SK-MEL-5 (cell line): ENCODE measurements at places on chromosomes 5 and 9. TPM values are rescaled to one million over a fixed set of nuclear protein-coding genes. Genes with fewer than 3 reads are reported as not detected.
A peak's percentile ranks its signal among the peaks of the same experiment; 100 is the strongest.

DNA sequence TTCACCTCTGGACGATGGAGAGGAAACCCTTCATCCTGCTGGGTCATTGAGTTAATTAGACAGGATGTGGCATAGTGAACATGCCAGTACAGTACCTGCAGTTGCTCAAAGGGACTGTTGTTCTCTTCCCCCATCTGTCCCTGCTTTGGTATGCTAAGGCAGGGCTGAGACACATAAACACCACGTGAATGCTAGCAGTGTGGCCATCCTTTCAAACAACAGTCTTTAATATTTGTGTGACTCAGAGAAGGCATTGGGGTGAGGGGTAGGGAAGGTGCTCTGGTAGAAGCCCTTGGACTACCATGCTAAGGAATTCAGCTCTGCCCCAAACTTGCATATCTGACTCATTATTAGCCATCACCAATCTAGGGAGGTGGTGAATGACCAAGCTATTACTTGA lies 180.2 kb upstream of the ZNF618 start:
- DNase-seq, result peak; percentile 52

FIBCD1 gene
- total RNA-seq, result 0.26 and 0.67 TPM in 2 replicates

DNA sequence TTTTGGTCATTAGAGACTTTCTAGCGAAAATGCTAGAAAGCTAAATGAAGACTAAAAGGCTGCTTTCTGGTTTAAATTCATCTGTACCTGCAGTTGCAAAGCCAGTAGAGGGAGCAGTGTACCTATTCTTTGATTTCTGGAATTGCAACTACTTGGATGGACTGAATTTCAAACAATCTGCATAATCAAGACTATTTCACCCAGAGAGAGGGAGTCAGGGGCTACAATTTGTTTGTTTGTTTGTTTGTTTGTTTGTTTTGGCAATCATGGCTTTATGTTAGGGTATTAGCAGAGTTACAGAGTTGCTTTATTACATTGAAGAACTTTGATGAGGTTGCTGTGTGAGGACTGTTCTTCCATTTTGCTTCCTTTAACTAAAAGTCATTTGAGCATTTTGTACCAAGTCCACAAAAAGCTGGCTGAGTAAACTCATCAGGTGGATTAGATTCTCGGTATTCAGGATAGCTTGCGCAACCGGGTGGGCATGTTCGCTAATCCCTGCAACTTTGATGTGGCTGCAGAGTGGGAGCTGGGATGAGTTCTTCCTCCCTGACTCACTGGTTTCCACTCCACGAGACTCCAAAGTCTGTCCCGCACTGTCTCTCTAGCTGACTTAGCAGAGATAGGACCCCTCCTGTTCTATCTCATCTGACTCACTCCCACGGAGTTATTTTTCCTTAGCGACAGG lies 80.0 kb upstream of the TUT7 start:
- peak; percentile 72 for DNase-seq

- no peak for DNase-seq
These were observed 4.7 kb downstream of the KLHL3 start for GRCh38 chr5:137731176-137731575.

- DNase-seq, result no peak
These were observed 39.1 kb upstream of the GZMA start for GRCh38 chr5:55063220-55063863.

SPOCK1 gene
- total RNA-seq, result 23.4 and 26.0 TPM in 2 replicates

- DNase-seq, result no peak
These were observed 21.7 kb downstream of the SLC22A5 start for GRCh38 chr5:132391247-132391646.

DNA sequence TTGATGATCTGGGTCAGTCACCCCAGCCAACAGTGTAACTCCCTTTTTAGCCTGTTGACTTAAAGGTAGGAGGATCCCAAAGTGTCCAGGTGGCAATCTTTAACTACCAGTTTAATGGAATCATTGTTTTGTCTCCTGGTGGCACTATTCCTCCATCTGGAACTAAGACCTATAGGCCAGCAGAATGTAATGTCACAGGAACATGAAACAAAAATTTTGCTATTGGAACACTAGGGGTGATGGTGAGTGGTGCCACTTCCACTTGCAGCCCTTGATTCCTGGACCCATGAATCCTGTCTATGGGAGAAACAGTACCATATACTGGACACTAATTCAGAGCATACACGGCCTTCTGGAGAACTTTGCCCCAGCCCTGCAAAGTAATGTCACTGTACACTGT lies 219.5 kb upstream of the RASA1 start:
- DNase-seq, result peak; percentile 8

GRCh38 chr9:136331556-136332481 lies 4.5 kb downstream of the GPSM1 start:
- DNase-seq, result no peak

DNA sequence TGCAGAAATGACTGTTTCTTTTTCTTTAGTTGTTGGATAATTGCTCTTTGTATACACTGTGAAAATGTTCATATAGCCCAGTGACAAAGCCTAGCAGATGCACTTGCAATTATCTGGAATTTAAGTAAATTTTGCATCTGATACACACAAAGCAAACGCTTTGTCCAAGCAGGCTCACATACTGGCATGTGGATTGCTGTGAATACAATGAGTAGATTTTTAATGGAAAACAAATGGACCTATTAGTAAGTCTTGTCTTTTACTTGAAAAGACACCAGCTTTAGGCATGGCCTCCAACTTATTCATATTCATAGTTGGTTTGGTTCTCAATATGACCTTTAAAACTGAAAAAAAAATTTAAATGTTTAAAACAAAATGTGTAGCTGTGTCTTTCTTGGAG lies 1299.8 kb upstream of the WWC1 start:
- no peak for DNase-seq

DNA sequence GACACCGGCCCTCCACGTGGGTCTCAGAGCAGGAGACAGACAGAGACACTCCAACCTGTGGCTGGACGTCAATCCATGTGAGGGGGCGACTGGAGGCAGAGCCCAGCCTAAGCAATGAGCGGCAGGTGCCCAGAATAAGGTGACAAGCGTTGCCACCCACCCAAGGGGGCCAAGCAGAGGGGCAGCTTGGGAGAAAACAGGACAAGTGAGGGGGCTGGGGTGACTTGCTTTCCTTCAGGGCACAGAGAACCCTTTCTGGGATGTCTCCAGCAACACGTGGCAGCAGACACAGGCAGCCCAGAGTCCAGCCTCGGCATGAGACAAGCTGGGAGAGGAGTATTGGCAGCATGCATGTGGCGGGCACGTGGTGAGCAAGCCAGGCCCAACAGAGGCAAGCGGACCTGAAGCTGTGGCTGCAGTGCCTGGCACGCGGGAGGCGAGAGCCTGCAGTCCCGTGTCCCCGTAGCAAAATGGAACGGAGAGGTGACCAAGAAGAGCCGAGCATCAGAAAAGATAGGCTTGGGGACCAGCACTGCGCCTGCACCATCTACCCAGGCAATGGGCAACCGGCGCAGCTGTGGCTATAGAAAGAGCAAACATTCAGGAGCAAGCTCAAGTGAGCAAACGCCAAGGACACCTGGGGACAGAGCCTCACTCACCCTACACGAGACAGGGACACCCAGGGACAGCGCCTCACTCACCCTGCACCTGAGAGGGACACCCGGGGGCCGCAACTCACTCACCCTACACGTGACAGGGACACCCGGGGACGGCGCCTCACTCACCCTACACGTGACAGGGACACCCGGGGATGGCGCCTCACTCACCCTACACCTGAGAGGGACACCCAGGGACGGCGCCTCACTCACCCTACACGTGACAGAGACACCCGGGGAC lies 6.2 kb downstream of the TERT start:
- DNase-seq, result no peak

- DNase-seq, result no peak
These were observed 9.0 kb upstream of the AK1 start for GRCh38 chr9:127886401-127886972.

DNA sequence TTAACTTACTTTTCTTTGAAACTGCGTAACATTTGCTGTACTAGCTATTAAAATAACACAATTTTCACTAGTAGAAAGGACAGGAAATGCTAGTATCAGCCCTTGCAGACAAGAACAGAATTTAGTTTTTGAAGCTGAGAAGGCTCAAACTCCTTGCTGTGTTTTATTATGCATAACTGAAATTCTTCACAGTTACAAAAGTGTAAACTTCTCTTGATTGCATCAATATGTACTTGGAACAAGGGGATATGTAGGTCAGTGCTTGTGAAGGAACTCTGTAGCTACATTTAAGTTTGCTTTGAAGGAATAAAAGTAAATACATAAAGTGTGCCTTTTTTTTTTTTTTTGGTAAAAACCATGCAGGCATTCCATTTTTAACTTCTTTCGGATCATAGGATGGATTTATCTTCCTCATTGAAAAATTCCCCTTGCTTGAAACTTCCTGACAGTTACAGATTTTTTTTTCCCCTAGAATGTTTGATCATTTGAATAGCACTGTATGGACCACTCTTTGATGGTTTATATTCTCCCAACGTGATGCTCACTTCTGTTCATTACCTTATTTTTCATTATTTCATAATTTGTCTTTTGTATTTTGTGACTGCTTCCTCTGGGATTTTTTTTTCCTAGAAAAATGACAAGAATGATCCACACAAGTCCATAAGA lies 94.9 kb upstream of the DAB2 start:
- no peak for DNase-seq

ADGRD2 gene
- not detected in 2 replicates for total RNA-seq

GRCh38 chr5:127070243-127070642 lies 3.1 kb downstream of the C5orf63 start:
- no peak for DNase-seq

DNA sequence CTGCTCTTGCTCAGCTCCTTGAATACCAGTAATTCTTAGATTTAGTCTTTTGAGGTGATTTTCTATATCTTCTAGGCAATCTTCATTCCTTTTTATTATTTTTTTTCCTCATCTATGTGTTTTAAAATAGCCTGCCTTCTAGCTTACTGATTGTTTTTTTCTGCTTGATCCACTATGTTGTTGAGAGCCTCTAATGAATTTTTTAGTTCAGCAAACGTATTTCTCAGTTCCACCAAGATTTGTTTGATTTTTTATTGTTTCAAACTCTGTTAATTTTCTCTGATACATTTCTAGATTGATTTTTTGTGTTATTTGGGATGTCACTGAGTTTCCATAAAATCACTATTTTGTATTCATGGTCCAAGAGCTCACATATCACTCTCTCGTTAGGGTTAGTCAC lies 9.5 kb downstream of the POLK start:
- no peak for DNase-seq

GRCh38 chr5:139212486-139212885 lies 14.3 kb upstream of the SIL1 start:
- DNase-seq, result no peak

HTR4 gene
- not detected in 2 replicates for total RNA-seq

DNA sequence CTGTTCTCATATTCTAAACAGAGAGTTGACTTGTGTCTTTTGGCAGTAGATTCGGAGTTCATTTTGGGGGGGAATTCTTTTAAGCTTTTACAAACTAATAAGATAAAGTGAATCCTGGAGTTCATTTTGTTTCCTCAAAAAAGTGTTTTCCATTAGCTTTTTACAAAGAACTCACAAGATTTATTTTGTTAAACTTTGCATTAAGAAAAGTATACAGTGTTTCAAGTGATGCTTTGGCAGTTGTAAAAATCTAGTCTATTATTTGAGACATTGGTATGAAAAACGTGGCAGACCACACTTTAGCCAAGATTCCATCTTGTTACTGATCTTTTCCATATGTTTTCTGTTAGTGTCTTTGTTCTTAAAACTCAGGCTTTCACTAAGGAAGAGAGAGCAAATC lies 1.2 kb upstream of the OMD start:
- no peak for DNase-seq

NANS gene
- total RNA-seq, result 146 and 180 TPM in 2 replicates

GRCh38 chr5:147557876-147558745 lies 48.2 kb upstream of the DPYSL3 start:
- no peak for DNase-seq

LCN9 gene
- total RNA-seq, result not detected in 2 replicates

C7 gene
- 0.61 and 4.0 TPM in 2 replicates for total RNA-seq

DNA sequence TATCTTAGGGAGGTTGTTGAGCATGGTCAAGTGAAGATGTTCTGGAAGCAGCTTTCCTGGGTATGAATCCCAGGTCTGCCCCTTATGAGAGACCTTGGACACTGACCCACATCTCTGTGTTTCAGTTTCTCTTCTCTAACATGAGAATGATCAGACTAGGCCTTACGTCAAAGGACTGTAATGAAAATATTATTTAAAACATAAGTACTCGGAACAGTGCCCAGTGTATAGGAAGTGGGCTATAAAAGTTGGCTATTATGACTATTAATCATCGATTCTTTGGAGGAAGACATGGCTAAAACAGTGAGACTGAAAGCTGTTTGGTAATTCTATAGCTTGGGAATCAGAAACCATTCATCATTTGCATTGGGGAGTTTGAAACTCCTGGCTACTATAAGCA lies 65.3 kb upstream of the MYO10 start:
- DNase-seq, result no peak

EMB gene
- total RNA-seq, result 16.6 and 28.1 TPM in 2 replicates

CDH9 gene
- total RNA-seq, result not detected in 2 replicates

GRCh38 chr9:70411121-70411929 lies 3.1 kb downstream of the KLF9 start:
- peak; percentile 70 for DNase-seq

NUDT2 gene
- 14.5 and 17.7 TPM in 2 replicates for total RNA-seq

- DNase-seq, result peak; percentile 42
These were observed 23.7 kb upstream of the PRDM12 start for GRCh38 chr9:130640681-130641080.
